Amniotic stem cell (primary cell): ENCODE measurements at places on chromosomes 12 and 14.

GRCh38 chr14:102826161-102826560, 48.9 kb downstream of the TRAF3 start:
- no peak for DNase-seq

DNA sequence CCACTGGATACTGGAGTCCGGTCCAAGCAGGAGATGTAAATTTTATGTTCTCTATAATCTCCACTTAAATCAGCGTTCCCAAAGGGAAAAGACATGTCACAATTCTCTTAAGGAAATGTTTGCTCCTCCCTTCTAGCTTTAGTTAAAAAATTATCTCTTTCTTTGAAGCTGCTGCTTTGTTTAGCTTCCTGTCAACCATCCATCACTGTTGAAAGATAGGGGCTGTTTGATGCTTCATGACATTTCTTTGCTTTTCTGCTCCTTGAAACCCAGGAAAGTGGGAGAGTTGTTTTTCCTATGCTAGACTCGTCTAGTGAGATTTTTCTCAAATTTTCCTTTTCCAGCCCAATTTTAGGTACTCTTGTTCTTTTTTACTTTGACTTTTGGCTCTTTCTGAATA, 31.9 kb downstream of the MBIP start:
- DNase-seq = no peak

- DNase-seq = no peak
Observed at GRCh38 chr14:99862136-99862535, 68.9 kb downstream of the EML1 start.

DNA sequence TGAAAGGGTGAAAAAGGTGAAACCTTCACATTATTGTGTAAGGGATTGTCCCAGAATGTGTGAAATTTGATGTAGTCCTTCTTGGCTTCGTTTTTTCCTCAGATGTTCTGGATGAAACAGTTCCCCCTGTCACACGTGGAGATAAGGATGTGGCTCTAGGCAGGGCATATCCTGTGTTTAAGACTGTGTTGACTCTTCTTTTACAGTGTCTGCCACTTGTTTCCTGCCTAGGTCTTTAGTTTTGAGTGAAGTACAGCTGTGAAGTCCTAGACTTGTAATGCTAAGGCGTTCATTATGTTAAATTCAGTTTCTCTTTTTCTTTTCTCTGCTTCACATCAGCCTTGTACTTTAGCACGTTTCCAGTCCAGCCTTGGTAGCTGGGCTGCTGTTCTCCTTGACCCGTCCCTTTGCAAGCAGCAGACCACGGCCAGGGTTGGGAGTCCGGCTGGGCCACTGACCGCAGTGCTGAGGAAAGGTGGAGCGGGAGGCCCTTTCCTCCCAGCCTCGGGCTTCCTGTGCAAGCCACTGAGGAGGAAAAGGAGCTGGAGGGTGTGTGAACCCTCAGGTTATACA, 59.1 kb downstream of the RASSF3 start:
- no peak for DNase-seq

DNA sequence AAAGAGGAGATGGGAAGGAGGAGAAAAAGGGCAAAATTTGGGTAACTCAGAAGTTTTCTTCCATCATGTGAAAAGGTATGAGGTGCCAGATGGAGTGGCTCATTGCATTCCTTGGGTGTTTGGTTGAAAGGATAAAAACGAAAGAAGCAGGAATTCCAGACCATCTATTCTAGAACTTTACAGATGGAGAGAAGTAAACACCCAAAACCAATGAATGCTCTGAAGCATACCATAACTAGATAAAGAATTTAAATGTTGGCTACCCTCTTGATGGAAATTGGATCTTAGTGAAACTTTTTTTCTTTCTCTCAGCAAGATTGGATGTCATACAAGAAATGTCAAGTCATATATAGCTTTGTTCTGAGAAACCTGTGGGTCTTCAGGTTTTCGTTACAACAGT, 175.6 kb upstream of the FAR2 start:
- no peak for DNase-seq

DNA sequence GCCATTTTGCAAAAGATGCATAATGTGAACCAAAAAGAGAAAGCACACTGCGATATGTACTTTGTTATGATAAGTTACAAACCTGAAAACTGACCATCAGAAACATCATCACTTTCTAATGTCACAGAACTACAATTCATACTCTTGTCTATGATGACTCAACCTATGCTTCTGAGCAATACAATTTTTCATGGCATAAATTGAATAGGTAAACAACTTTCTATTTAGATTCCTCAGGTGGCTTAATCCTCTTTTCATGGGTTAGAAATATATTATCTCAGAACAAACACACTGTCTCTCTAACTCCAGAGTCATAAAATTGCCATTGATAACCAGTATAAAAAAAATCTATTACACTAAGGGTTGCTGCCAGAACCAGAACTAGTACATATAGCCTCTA, 1715.0 kb upstream of the FLRT2 start:
- DNase-seq = no peak

- DNase-seq = no peak
Observed at GRCh38 chr14:102900631-102901571, 21.6 kb upstream of the AMN start.

DNA sequence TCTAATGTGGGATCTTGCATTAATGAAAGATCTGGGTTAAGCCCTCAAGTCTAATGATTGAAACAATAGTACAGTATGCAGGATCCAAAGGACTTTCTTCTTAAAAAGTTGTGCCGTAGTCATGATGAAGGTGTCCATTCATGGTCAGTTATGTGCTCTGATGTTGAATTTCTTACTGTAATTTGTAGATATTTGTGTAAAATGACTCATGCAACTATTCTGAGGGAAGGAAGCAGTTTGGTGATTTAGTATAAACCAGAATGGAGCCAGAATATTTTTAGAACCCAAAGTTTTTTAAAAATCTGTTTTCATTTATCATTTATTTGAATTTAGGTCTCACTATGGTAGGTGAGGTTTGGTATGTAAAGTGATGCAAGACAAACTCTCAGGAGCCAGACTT, 151.2 kb downstream of the AKAP6 start:
- no peak for DNase-seq

- DNase-seq = no peak
Observed at GRCh38 chr14:67538501-67538900, 5.4 kb downstream of the PLEKHH1 start.

DNA sequence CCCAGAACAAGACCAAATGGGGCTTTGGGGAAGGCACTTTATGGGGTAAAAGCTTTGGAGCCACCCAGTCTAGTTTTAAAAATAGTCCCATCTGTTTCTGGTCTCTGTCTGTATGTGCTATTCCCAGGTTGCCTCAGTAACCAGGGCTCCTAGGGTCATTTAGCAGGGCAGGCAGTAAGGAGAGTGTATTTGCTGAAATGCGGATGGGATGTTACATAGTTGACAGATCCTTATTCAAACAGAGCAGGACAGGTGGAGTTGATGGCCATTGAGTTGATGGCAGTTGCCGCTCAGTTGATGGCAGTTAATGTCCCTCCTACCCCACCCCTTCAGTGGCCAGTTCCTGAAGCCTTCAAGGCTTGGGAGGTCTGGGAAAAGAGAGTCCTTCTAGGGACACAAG, 4.6 kb downstream of the ZC3H10 start:
- no peak for DNase-seq

- no peak for DNase-seq
Observed at GRCh38 chr12:131687346-131688125, 23.4 kb upstream of the SFSWAP start.

DNA sequence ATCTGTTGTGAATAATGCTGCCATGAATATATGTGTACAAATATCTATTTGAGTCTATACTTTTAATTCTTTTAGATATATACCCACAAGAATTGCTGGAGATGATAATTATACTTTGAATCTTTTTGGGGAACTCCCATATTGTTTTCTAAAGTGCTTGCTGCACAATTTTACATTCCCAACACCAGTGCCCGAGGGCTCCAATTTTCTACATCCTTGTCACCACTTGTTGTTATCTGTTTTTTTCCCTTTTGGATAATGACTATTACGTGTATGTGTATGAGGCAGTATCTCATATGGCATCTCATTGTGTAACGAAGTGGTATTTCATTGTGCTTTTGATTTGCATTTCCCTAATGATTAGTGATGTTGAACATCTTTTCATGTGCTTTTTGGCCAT, 127.1 kb downstream of the SUDS3 start:
- DNase-seq = no peak

- no peak for DNase-seq
Observed at GRCh38 chr12:114275932-114276785, 129.8 kb downstream of the TBX5 start.

GRCh38 chr14:95713596-95714371, at the start of gene TCL1A:
Gene TCL1A (minus strand): TSS chr14:95714125. CDS start chr14:95714066, 59 bp downstream.
- DNase-seq = no peak

DNA sequence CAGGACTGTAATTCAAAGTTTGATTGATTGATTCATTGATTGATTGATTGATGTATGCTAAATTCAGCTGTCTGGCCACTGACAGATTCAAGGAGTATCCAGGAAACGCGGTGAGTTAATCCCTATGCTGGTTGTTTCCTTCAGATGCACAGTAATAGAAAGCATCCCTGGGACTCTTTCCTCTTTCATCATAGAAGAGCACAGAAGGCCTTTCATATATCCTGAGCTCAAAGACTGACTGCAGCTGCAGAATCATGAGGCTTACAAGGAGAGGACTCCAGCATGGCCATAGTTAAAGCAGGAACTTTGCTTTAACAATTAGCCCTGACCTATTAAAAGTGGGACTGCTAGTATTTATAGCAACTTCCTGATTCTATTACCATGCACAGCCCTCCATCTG, 187.7 kb upstream of the TMTC1 start:
- DNase-seq = no peak

GRCh38 chr12:130427381-130427887, 89.7 kb downstream of the PIWIL1 start:
- no peak for DNase-seq

- no peak for DNase-seq
Observed at GRCh38 chr14:103476631-103477030, 46.0 kb downstream of the CKB start.

GRCh38 chr14:90613453-90613852, 202.8 kb downstream of the TTC7B start:
- no peak for DNase-seq

DNA sequence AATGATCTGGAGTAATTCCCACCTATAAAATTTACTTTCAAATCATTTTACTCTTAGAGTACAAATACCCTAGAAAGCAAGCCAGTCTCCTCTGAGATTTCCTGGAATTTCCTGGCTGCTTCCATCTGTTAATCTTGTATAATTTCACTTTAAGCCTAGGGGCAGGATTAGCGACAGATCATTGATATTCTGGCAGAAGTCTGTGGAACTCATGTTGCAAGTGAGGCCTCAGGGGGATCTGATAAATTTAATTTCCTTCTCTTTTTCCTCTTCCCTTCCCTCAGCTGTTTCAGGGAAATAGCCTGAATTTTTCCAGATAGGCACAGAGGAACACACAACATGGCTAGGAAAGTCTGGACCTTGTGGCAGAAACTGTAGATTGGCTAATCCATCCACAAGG, 5.9 kb upstream of the KRT6A start:
- DNase-seq = no peak

DNA sequence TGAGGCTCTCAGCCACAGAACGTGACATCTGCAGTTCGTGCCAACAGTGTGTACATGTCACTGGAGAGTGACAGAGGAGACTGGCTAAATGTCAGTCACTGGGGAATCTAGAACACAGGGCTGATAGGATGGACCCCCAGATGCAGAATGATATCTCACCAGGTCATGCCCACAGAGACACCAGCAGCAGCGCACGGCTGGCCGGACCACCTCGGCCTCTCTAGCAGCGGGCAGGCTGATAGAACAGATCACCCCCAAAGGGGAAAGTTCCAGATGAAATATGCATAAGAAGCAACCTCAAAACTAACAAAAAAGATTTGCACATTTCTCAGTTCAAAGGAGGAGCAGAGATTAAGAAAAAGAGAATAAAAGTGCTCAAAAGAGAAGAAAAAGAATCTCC, 266.5 kb downstream of the SEC23A start:
- no peak for DNase-seq

GRCh38 chr12:49954863-49955830, 4.6 kb downstream of the AQP2 start:
- no peak for DNase-seq

GRCh38 chr12:12185414-12185813, 81.4 kb downstream of the LRP6 start:
- DNase-seq = no peak

GRCh38 chr14:33904609-33905008, 46.3 kb downstream of the EGLN3 start:
- no peak for DNase-seq

DNA sequence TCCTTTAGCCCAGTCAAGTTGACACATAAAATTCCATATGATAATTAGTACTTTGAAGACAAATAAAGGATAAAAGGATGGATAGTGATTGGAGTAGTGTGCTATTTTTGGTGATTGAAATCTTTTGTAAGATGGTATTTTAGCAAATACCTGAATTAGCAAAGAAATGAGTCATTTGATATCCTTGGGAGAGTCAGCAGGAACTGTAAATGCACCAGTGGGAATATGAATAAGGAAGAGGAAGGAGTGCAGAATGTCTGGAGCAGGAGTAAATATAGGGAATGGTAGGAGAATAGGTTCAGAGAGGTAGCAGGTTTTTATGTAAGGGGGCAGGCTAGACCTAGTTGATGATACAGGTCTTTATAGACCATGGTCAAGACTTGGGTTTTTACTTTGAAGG, 75.0 kb downstream of the TRMT5 start:
- no peak for DNase-seq

- no peak for DNase-seq
Observed at GRCh38 chr12:90327793-90328743, 619.4 kb upstream of the ATP2B1 start.

GRCh38 chr14:64232095-64232838, 61.9 kb downstream of the ESR2 start:
- no peak for DNase-seq

DNA sequence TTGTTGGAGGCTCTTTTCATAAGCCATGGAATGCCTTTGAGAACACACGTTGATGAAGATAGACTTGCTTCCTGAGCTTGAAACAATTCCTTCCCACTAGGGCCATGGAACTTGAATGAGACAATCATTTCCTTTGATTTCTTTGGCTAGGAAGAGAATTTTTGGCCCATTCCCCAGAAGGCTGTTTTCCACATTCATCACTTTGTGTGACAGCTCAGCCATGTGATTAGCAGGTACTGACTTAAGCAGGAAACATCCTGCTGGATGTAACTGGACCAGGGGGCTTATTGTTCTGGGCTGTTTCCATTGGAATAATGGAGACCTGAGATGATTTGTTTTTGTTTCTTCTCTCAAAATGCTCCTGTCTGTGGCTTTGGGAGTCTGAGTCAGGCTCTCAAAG, 469.8 kb upstream of the SEL1L start:
- no peak for DNase-seq
